Stimulated activated CD4-positive, alpha-beta T cell treated with anti-CD3 and anti-CD28 coated beads, Interleukin-15, amount 100 ng/mL, for 48 hours (primary cell): ENCODE measurements at places on chromosomes 4 and X.

DNA sequence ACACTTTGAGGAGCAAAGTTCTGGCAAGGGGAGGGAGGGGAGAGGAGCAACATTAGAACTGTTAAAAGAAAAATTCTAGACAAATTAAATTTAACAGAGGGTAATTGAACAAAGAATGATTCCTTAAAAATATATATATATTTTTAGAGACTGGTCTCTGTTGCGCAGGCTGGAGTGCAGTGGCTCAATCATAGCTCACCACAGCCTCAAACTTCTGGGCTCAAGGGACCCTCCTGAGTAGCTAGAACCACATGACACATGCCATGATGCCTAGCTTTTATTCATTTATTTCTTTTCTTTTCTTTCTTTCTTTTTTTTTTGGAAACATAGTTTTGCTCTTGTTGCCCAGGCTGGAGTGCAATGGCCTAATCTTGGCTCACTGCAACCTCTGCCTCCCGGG is 19.1 kb upstream of the SPINK2 start:
- DNase-seq, result no peak

GRCh38 chr4:18676526-18676915 is 655.0 kb upstream of the LCORL start:
- DNase-seq, result no peak

GRCh38 chr4:153383131-153383530 is 38.6 kb downstream of the MND1 start:
- DNase-seq, result no peak

DNA sequence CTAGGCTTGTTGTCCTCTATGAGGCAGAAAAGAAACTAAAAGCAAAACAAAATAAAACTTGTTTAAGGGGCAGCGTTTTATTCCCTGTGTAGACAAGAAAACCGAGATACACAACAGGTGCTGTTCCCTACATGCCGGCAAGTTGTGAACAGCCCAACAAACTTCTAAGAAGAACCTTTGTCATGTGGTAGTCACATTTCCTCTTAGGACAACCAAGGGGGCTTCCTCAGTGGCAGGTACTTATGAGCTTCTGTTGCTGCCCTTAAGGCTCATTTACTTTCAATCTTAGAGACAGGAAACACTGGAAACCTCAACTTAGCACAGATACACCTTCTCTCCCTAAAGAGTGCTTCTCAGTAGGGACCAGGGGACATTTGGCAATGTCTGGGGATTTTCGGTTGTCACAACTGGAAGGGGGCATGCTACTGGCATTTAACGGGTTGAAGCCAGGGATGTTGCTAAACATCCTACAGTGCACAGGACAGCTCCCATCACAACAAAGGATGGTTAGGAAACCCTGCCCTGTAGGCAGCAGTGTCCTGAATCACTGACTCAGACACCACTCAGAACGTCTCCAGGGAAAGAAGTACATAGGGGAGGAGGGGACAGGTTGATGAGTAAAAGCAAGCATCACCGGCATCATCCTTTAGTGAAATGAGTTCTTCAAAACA is 111.0 kb downstream of the ASB9 start:
- DNase-seq, result no peak

DNA sequence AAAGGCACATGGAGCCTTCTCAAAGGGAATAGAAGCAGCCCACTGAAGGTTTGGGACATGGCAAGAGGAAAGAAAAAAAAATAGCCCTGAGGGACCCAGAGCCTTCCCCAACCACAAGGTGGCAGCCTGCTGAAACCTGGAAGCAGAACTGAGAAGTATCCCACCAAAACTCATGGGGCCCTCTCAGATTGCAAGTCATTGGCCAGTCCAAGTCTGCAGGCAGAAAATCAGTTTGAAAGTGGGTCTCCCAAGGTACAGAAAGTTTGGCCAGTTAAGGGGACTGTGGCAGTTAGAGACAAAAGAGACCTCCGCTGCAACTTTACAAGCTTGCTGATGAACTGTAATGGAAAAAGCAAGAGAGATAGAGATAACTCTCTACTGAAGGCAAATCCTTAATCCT is 155.8 kb downstream of the ANTXR2 start:
- DNase-seq, result peak; percentile 5

GRCh38 chr4:140675599-140676231 is 80.5 kb downstream of the TBC1D9 start:
- no peak for DNase-seq

DNA sequence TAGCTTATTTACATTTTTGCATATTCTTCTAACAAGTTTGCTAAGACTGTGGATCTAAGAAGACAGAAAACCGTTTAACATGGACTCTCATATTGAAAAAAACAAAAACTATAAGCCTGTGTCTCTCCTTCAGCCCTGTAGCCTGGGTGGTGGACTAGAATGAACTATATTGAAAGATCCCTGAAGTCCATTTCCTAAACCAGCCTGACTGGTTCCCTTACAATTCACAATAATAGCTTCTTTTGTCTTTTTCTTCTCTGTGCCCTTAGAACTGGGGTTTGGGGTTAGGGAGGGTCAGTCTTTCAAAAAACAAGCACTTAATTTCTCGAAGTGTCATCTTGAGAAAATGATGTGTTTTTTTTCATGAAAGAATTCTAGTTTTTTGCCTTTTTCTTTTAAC is 59.0 kb downstream of the GSTCD start:
- DNase-seq, result no peak

DNA sequence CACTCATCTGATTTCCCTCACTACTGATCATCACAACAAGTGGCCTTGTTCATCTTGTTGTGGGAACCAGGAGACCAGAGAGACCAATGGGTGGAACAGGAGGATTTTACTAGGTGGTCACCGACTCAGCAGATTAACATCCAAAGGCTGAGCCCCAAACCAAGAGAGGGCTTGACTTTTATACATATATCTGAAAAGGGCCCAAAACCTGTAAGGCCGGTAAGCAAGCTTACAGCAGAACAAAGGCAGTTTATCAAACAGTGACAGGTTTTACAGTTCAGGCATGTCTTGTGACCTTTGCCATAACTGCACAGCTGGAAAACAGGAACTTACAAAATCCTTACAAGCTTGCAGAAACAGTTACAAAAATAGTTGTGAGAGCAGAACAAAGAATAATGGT is 195.9 kb downstream of the OR13H1 start:
- no peak for DNase-seq

DNA sequence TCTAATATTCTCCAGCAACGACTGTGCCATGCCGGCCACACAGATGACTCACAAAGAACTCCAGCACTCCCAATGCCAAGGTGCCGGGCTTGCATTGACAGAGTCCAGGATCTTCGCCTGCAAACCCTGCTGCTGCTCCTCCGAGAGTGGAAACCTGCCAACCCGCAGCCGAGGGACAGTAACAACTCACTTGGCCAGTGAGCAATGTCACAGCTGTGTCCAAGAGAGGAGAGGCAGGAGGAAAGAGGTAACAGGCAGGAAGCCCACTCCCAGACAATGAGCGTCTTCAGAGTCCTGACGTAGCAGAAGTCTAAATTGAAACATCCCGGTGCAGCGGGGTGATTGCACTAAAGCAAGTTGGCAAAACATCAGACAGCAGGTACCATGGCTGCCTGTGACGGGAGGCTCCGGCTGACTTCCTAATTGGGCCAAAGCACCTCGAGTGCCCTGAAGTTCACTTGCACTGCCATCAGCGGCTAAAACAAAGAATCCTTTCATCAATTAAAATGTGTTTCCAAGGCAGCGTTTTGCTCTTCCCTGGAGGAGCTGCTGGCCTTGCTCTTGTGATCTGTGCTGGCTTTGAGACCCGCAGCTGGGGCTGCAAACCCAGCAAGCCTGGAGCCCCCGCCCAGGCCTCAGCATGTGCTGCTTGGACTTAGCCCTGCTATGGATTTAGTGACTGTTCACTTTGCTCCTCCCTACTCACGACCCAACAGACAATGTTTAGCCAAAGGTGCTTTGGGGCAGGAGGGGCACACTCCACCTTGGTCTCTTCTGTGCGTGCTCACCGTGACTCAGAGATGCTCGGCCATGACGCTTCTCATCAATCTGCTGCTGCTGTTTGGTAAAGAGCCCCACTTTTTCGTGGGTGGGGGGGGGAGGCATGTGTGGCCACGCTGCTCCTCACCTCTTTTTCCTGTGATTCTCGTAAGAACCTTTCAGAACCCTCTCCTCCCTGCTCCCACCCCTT is 36.5 kb downstream of the DCTD start:
- no peak for DNase-seq

DNA sequence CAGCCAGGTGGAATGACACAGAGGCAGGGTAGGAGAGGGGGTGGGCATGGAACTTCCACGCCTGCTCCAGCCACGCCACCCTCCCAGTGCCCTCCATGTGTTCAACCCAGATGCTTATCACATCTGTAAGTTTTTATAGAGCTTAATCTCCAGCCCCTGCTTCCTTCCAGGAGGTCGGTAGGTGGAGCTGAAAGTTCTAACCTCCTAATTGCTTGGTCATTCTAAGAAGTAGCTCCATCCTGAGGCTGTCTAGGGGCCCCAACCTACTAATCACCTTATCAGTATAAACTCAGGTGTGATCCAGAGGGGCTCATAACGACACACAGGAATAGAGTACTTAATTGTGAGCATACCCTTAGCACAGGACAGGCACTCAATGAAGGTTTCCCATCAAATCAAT is 18.3 kb downstream of the QDPR start:
- DNase-seq, result no peak

- no peak for DNase-seq
These were observed 355.7 kb downstream of the HS3ST1 start for GRCh38 chr4:11072999-11073398.

GRCh38 chr4:88144866-88145300 is 13.6 kb downstream of the ABCG2 start:
- DNase-seq, result no peak
